Kidney epithelial cell (primary cell): ENCODE measurements at places on chromosomes 7 and 10. TPM values are rescaled to one million over a fixed set of nuclear protein-coding genes. Genes with fewer than 3 reads are reported as not detected.
A peak's percentile ranks its signal among the peaks of the same experiment; 100 is the strongest.

DNA sequence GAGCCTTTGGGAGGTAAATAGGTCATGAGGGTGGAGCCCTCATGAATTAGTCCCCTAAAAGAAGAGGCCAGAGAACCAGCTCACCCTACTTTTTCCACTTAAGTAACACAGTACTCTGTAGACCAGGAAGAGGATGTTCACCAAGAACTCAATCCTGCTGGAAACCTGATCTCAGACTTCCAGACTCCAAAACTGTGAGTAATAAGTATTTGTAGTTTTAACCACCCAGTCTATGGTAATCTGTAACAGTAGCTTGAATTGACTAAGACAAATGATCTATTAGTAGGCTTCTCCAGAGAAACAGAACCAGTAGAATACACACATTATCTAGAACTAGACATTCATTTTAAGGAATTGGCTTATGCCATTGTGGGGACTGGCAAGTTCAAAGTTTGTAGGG, 51.5 kb downstream of the ANKMY2 start:
- DNase-seq, result peak; percentile 1

Gene FZD8
- 12.7 and 18.7 TPM in 2 replicates for total RNA-seq

DNA sequence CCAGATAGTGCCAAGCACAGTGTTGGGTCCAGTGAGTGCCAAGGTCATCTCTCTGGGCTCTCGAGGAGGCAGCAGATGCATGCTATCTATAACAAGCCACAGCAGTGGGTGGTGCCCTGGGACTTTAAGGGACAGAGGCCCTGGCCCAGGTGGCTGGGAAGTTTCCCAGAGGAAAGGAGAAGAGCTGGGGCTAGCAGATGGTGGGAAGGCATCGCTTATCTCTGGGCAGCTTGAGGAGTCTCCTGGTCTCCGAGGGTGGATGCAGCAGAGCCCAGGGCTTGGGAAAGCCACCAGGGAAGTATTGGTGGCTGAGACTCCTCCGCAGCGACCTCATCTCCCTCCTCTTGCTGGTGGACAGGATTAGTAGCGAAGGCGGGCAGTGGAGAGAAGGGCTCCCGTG, 63.4 kb upstream of the LRRC4 start:
- no peak for DNase-seq

DNA sequence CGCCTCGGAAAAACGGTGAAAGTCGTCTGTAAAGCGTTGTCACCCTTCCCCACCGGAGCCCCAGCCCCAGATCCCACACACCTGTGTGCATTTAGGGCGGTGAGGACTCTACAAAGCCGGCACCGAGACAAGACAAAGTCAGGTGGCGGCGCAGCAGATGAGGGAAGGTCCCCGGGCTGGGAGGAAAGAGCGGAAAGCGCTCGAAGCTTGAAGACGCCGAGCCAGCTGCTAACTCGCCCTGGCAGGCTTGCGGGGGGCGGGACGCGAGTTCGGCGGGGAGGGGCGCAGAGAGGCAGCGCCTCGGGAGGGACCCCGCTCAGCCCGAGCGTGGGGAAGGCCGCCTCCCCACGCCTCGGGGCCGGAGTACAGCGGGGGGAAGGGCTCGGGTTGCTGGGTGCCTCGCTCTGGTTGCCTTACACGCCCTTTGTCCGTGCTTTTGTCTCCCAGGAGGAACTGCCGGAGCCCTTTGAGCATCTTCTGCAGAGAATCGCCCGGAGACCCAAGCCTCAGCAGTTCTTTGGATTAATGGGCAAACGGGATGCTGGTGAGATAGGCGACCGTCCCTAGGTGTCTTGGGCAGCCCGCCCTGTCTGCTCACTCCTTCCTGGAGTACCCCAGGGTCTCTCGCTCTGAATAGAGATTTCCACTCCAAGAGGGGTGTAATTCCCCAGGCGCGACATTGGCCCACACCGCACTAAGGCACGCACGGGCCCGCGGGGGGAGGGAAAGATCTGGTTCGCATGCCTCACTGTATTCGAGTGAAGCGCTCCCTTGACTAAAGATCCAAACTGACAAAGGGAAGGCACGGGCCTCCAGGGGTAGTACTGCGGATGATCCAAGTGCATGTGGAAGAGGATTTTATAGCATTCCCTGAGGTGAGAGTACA, 1.6 kb downstream of the TAC1 start:
- no peak for DNase-seq

GRCh38 chr7:28580665-28581064, 168.3 kb downstream of the CREB5 start:
- DNase-seq, result no peak

DNA sequence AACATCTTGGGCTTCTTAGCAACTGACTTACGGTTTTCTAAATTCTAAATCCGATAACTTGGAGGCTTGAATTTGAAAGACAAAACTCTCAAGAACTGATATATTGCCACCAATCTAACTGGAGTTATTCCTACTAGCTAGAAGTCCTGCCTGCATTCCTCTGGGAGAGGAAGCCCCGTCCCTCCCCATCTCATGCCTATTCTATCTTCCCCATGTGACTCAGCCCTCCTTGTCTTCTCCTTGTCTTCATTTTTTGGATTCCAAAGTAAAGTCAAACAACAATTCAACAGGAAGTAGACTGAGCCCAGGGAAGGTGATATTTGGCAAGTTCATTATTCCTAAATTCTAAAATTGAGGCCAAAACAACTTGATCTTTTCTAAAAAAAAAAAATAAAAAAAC, 587.7 kb downstream of the KCNMA1 start:
- no peak for DNase-seq
